NCI-H2081 treated with DMSO at 0.1 percent for 48 hours (cell line): ENCODE measurements at places on chromosomes 4 and X.

DNA sequence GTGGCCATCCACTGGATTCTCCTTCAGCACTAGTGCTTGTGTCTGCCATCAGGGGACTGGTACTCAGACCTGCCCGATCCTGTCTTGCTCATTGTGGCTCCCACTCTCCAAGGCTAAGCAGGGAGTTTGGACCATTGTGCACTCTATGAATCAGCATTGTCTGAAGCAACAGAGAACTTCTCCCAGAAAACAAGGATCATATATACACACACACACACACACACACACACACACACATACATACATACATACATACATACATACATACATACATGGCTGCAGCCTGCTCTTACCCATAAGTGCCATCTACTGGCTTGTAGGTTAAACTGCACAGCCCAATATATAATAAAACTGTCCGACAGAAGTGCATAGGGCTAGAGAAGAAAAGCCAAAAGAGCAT lies 345.3 kb upstream of the LCORL start:
- no peak for DNase-seq

GRCh38 chr4:73653695-73654106 lies 33.5 kb upstream of the RASSF6 start:
- DNase-seq = peak; percentile 65

DNA sequence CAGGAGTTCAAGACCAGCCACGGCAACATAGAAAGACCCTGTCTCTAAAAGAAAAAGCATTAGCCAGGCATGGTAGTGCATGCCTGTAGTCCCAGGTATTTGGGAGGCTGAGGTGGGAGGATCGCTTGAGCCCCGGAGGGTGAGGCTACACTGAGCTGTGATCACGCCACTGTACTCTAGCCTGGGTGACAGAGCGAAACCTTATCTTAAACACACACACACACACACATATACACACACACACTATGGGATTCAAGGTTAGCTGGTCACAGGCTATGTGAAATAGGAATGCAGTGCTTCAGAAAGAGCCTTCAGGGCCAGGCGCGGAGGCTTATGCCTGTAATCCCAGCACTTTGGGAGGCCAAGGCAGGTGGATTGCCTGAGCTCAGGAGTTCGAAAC lies 23.5 kb downstream of the NLGN3 start:
- DNase-seq = no peak

DNA sequence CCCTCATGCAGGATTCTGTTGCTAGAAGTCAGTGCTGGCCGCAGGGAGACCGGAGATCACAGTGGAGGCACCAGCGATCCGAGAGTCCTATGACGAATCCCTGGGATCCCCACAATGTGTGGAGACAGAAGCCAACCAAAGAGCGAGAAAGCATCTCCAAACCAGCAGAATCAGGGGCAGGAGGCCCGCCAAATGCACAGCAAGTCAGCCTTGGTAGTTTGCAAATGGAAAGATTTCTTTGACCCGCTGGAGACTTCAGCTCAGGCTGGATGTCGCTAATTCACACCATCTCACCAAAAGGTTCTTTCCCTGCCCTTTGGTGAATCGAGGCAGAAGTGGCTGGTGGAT lies 505 bp upstream of the PKD2 start:
- no peak for DNase-seq

GRCh38 chr4:44438687-44439086 lies 9.9 kb downstream of the KCTD8 start:
- DNase-seq = no peak

GRCh38 chr4:125572601-125573000 lies 257.8 kb downstream of the FAT4 start:
- no peak for DNase-seq

DNA sequence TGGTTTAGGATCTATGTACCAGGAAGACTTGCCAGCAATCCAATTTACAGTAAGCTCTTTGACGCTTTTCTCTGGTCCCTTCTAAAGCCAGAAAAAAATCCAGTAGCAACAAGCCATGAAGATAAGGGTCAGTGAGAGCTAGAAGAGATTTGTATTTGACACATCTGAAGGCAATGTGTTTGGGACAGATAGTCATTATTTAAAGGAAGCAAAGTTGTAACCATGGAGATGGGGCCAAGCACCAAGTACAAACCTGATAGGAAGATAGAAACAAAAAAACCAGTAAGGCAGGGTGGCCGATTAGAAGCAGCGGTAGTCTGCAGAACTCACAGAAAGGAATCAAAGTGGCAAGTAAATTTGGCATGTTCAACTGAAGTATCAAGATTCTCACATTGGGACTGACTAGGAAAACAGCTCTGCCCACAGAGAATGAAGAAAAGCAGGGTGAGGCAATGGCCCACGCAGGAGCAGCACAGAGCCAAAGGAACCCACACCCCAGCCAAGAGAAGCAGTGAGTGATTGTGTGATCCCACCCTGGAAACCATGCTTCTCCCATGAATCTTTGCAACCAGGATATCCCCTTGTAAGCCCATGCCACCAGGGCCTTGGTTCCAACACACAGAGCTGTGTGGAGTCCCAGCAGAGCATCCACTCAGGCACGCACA lies 12.9 kb upstream of the C4orf54 start:
- DNase-seq = no peak

DNA sequence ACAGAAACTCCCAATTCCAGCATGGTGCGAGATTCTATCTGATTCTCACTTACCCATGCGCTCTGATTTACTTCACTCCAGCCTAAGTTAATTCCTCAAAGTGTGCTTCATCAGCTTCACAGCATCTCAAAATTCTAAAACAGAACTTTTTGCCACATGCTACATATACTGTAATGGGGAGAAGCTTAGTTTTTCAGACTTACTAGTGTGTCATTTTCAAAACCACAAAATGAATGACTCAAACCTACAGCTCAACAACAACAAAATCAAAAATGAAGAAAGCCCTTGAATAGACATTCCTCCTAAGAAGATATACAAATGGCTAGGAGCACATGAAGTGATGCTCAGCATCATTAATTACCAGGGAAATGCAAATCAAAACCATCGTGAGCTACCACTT lies 14.9 kb downstream of the IRF2 start:
- no peak for DNase-seq

DNA sequence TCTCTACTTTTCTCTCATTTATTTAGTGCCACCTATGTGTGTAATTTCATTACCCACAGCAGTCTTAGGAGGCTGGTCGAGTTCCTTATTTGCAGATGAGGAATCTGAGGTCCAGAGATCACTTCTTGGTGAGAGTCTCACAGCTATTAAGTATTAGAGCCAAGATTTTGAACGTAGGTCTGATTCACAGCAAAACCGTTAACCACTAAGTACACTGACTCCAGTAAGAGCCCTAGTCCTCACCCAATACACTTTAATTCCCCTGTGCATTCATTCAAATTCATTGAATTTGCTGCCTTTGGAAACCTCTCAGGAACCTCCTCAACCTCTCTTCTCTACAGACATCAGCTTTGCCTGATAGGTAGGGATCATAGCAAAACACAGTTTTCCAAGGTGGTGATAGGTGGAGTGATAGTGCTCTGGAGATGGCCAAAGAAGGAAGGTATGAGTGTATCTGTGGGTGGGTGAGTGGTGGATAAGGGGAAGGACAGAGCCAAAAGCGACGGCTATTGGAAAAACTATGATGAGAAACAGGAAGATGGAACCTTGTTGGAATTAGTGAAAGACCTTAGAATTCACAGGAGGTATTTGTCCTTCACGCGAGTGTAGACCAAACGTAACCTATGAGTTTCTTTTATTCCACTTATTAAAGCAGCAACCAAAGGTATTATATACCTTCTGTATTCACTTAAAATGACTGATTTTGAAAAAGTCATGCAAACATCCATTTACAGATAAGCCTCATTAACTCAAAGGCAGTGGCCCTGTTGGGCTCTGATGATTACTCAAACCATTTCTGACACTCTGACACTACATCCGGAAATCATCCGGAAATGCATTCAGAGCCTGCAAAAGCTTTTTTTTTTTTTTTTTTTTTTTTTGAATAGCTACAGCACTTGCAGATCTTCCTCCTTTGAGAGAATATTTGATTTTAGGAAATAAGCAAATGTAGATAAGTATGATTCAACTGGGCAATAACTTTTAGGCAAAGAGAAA lies 6.3 kb downstream of the FMR1 start:
- DNase-seq = no peak

DNA sequence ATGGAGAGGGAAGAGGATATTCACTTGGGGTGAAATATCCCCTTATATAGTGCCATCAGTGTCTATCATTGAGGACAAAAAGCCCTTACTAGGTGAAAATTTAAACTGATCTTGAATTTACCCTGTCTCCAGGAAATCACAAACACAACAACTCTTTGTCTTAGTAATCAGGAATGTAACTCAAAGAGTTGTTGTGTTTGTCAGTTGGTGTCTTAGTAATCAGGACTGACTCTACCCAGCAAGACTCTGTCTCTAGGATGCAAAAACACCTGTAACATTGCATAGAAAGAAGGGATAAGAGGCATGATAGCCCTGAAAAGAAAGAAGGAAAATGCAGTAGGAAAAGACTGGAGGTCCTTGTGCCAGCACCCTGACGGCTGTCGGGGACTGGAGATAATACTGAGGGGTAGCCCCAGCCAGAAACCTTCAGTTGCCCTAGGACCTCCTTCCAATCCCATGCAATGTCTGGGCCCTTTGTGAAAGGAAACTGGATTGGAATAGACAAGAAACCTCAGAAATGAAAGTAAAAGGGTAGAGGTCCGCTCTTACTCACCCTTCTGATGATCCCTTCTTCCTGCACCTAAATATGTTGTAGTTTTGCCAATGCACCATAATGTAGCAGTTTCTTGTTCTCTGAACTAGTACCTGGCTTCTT lies 45.3 kb downstream of the HMGB2 start:
- DNase-seq = no peak

- DNase-seq = no peak
Observed at GRCh38 chr4:121510341-121510874, 129.6 kb upstream of the QRFPR start.

- DNase-seq = no peak
Observed at GRCh38 chr4:83281307-83281706, 3.3 kb downstream of the COQ2 start.

GRCh38 chrX:133249266-133250058 lies 31.3 kb upstream of the TFDP3 start:
- no peak for DNase-seq

- DNase-seq = no peak
Observed at GRCh38 chrX:39577985-39578869, 519.5 kb downstream of the BCOR start.

GRCh38 chrX:97096385-97096784 lies 212.7 kb downstream of the RPA4 start:
- no peak for DNase-seq

DNA sequence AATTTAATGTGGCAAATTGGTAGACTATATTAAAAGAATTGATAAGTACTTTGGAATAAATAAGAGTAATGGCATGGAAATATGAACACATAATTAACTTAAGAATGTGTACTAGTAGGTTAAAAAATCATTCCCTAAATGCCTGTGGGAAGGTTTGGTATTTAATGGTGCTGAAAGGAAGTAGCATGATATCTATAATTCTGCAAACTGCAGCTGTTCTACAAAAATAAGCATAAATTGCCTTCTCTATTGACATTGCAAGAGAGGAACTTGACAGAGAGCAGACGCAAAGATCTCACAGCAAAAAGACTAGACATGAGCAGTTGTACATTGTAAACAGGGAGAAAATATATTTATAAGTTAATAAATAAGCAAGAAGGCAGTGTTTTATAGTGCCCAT lies 752.5 kb upstream of the PCDH10 start:
- no peak for DNase-seq

DNA sequence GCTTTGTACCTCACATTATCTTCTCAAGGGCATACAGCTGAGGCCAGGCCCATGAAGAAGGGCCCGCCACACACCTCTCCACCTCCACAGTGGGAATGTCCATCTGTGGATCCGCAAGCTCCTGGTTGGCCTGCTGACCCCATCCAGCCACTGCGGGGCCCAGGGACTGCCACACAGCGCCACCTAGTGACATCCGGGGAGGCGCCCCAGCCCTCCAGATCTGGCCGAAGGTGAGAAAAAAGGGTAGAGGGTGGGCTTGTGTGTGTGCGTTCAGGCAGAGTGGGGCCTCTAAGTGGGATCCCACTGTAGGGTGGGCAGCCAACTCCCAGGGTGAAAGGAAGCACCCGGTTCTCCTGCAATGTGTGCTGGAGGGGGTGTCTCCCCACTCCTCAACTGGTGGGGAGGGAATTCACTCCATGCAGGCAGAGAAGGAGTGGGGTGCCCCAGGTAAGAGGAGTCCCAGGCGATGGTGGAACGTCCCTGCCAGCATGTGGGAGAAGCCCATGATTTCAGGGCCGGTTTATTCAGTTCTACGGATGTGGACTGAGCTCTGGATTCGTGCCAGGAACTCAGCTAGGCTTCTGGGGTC lies 117.3 kb downstream of the ENPP6 start:
- no peak for DNase-seq

- no peak for DNase-seq
Observed at GRCh38 chr4:48710446-48711209, 69.5 kb downstream of the FRYL start.

DNA sequence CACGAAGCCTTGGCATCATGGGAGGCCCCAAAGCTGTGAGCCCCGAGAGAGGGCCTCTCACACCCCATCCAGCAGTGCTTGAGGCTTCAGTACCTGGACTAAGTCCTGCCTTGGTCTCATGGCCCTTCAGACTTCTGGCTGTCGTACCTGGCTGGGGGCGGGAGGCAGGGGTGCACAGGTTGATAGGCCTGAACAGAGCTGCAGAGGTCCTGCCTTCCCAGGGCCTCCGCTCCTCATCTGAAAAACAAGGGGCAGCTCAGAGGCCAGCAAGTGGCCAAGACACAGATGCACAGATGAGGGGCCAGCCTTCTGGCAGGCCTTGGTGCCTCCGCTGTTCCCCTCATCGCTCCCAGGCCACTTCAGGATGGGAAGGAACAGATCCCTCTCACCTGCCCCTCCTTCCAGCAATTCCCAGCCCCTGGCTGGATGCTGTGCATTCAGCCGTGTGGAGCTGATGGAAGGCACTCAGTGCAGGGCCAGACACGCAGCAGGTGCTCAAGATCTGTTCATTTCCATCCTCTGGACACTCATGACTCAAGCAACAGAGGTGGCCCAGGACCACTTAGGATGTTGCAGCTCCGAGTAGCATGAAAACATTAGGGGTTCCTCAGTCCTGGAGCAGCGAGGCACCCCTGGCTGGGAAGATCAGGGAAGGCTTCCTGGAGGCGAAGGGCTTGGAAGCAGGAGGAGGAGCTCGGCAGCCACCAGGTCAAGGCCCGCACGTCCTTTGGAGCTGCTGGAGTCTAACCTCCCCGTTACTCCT lies 1.4 kb downstream of the ZNF185 start:
- DNase-seq = no peak

DNA sequence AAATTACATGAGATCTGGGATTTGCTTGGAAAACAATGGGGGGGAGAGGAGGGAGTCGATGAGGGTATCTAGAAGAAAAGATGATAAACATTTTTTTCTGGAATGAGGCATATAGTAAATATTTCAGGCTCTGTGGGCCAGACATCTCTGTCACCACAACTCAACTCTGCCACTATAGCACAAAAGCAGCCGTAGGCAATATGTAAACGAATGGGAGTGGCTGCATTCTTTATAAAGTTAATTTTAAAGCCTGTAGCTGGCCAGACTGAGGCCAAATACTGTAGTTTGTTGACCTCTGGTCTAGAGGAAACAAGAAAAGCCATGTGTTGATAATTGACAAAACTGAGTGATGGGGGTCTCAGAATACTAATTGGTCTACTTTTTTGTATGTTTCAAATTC lies 14.1 kb upstream of the TCEANC start:
- no peak for DNase-seq

- no peak for DNase-seq
Observed at GRCh38 chr4:75908555-75908954, 6.3 kb upstream of the PPEF2 start.
